Aorta (tissue), 5 donors: ENCODE measurements at places on chromosomes 11 and 22. TPM values are rescaled to one million over a fixed set of nuclear protein-coding genes. Genes with fewer than 3 reads are reported as not detected.

The OR51B2 gene
- not detected for total RNA-seq

The KCNK4 gene
- not detected for total RNA-seq

The SYT8 gene
- 0.19 TPM for total RNA-seq

The SMC1B gene
- not detected for total RNA-seq

The GNAZ gene
- total RNA-seq: 6.1 TPM

The BLID gene
- total RNA-seq: 19.0 TPM

The CHRM1 gene
- total RNA-seq: not detected

The GLB1L2 gene
- total RNA-seq: 1.5 TPM

The RPS25 gene
- total RNA-seq: 804 TPM

The ACRV1 gene
- total RNA-seq: not detected

GRCh38 chr11:119794141-119794665 lies 65.2 kb upstream of the NECTIN1 start:
- H3K27ac ChIP-seq: no peak overlapping the region
- no peaks in the 10 kb centered on the region for H3K4me1 ChIP-seq
- H3K4me3 ChIP-seq: no peak overlapping the region
- peak; percentile 71 for DNase-seq

DNA sequence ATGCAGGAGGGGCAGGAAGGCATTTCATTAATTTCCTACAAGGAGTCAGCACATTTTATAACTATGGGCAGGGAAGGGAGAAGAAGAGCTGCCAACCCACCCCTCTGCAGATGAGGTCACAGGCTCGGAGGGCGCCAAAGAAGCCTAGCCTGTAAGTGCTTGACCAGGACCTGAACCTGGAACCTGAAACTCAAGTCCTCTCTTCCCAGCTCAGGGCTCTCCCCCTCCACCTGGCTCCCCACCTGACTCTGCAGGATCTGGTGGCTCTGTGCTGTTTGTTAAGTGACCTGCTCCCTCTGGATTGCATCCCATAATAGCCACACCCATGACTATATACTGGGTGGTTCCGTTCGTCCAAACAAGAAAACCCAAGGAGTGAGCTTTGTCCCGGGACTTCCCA lies 27.3 kb downstream of the SCGB1A1 start:
- peak; percentile 59 for DNase-seq
- no peak overlapping the region for H3K27ac ChIP-seq
- H3K4me1 ChIP-seq: no peaks in the 10 kb centered on the region
- no peak overlapping the region for H3K4me3 ChIP-seq

- H3K27me3 ChIP-seq: no peaks in the 10 kb centered on the region
- no peaks in the 10 kb centered on the region for H3K4me1 ChIP-seq
- no peak overlapping the region for H3K4me3 ChIP-seq
- no peaks in the 10 kb centered on the region for H3K36me3 ChIP-seq
- H3K27ac ChIP-seq: no peak overlapping the region
These were observed 6.0 kb downstream of the CSNK1E start for GRCh38 chr22:38311323-38311620.

DNA sequence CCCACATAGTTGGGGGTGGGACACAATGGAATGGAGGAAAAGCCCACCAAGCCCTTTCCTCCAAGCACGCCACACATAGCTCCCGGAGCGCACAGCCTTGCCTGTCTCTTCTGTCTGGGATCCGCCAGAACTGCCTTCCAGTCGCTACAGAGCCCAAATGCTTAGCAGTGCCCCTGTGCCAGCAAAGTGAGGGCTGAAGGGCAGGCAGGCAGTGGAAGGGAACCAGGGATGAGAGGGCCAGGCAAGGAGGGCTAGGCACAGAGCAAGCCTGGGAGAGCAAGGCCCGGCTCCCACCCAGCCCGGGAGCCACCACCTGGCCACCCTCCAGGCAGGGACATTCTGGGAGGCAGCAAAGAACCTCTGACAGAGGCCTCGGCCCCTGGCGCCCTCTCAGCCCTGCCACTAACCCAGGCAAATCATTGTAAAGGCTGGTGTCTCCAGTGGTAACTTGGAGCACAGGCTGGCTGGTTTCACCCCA lies 32.5 kb downstream of the PPP2R1B start:
- peak overlapping the region; percentile 99 for H3K27ac ChIP-seq
- peaks cover 3% of the 10 kb centered on the region for H3K4me1 ChIP-seq
- H3K27me3 ChIP-seq: no peaks in the 10 kb centered on the region
- peak; percentile 78 for DNase-seq
- H3K36me3 ChIP-seq: no peaks in the 10 kb centered on the region

GRCh38 chr11:22477312-22477711 lies 139.1 kb downstream of the SLC17A6 start:
- no peaks in the 10 kb centered on the region for H3K36me3 ChIP-seq
- H3K27ac ChIP-seq: no peak overlapping the region
- no peaks in the 10 kb centered on the region for H3K27me3 ChIP-seq
- peaks cover 2% of the 10 kb centered on the region for H3K4me1 ChIP-seq
- DNase-seq: no peak

GRCh38 chr22:27057717-27058116 lies 400.3 kb downstream of the MIAT start:
- H3K27ac ChIP-seq: no peak overlapping the region
- H3K4me3 ChIP-seq: no peak overlapping the region
- no peaks in the 10 kb centered on the region for H3K36me3 ChIP-seq
- H3K27me3 ChIP-seq: no peaks in the 10 kb centered on the region
- no peak for DNase-seq

DNA sequence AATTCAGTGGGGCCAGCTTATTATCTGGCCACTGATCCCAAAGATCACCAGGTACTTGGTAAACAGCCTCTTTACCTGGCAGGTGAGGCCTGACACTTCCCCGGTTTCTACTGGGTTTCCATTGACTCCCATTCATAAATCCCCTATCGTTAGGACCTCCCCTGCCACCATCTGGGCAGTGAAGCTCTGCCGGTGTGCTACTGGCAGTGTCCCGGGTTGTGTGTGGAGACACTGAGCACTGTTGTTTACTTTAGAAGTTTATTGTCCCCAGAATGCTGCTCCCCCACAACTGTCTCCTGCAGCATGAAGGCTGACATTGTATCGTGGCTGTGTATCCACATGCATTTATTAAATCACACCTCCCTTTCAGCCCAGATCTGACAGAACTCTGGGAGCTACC lies 142.7 kb downstream of the WNT7B start:
- no peak overlapping the region for H3K27ac ChIP-seq
- H3K36me3 ChIP-seq: peaks cover under 1% of the 10 kb centered on the region
- H3K4me1 ChIP-seq: no peaks in the 10 kb centered on the region
- H3K4me3 ChIP-seq: no peak overlapping the region
- no peak for DNase-seq
- H3K27me3 ChIP-seq: no peaks in the 10 kb centered on the region

GRCh38 chr11:125263268-125263790 lies 98.8 kb downstream of the PKNOX2 start:
- no peak overlapping the region for H3K27ac ChIP-seq
- H3K27me3 ChIP-seq: no peaks in the 10 kb centered on the region
- no peaks in the 10 kb centered on the region for H3K4me1 ChIP-seq
- peak; percentile 91 for DNase-seq

- H3K27ac ChIP-seq: no peak overlapping the region
- H3K4me3 ChIP-seq: no peak overlapping the region
- peak; percentile 64 for DNase-seq
- no peaks in the 10 kb centered on the region for H3K4me1 ChIP-seq
- peaks cover 25% of the 10 kb centered on the region for H3K36me3 ChIP-seq
- no peaks in the 10 kb centered on the region for H3K27me3 ChIP-seq
These were observed 4.4 kb downstream of the IL18BP start for GRCh38 chr11:72002841-72003775.

- no peaks in the 10 kb centered on the region for H3K36me3 ChIP-seq
- H3K4me1 ChIP-seq: no peaks in the 10 kb centered on the region
- peak; percentile 91 for DNase-seq
These were observed at the start of gene SPI1 for GRCh38 chr11:47378010-47378835. TSS of gene SPI1 (minus strand) at chr11:47378547. CDS start at chr11:47378353, 194 bp downstream.

- no peak overlapping the region for H3K4me3 ChIP-seq
- no peaks in the 10 kb centered on the region for H3K27me3 ChIP-seq
- no peak overlapping the region for H3K27ac ChIP-seq
These were observed 75.0 kb downstream of the BRD1 start for GRCh38 chr22:49752598-49753091.

DNA sequence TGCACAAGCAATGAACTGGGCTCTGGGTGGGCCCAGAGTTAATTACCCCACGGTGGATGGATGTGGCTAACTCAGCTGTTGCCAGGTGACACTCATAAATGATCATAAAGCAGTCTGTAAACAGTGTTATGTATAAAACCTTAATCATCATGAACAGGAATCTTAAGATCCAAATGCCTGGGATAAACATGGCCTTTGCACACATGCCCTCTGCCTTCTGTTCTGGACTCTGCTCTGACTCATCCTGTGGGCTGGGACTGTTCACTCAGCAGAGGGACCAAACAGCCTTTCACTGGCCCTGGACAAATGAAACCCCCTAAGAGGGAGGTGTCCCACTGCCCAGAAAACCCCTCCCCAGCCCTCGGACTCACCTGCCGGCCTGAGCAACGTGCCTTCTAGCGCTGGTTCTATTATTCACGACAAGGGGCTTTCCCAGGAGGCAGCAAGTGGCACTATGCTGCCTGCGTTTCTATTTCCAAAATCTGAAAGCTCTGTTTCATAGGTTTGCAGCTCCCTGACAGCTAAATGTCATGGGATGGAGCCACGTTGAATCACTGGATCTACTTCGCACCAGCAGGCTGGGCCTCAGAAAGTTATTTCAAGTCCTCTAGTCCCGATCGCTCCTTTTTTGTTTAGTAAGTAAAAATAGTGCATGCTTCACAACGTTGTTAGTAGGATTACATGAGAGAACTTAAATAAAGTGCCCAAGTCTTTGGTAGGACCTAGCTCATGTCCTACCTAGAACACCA lies 53.0 kb downstream of the LARGE1 start:
- H3K4me3 ChIP-seq: no peak overlapping the region
- peaks cover 1% of the 10 kb centered on the region for H3K4me1 ChIP-seq
- H3K27ac ChIP-seq: peak overlapping the region; percentile 84
- no peaks in the 10 kb centered on the region for H3K27me3 ChIP-seq
- no peak for DNase-seq
- H3K36me3 ChIP-seq: no peaks in the 10 kb centered on the region

GRCh38 chr11:43907028-43907975 lies 26.7 kb downstream of the ALKBH3 start:
- no peak overlapping the region for H3K4me3 ChIP-seq
- H3K4me1 ChIP-seq: no peaks in the 10 kb centered on the region
- no peak overlapping the region for H3K27ac ChIP-seq

DNA sequence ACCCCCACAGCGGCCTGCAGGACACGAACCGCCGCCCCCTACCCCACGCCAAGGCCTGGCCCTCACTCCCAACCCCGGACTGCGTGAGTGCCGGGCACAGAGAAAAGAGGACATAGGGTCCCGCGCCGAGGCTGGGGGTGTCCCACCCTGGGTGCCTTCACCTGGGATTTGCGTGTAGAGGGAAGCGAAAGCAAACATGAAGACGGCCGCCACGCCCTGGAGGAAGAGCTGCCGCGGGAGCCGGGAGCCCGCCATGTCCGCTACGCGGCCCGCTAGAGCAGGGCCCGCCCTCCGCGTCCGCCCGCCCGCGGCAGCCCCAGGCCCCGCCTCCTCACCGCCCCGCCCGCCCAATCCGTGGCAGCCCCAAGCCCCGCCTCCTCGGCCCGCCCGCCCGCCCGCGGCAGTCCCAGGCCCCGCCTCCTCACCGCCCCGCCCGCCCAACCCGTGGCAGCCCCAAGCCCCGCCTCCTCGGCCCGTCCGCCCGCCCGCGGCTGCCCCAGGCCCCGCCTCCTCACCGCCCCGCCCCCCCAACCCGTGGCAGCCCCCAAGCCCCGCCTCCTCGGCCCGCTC lies at the start of gene LMF2:
Gene LMF2, minus strand, starts transcription at position 282 of the 570 bp plus-strand sequence. Its CDS starts 27 bp downstream, at position 255.
- H3K4me3 ChIP-seq: peak within 1 kb of the TSS; percentile 57
- H3K27me3 ChIP-seq: no peaks in the 10 kb centered on the region
- H3K4me1 ChIP-seq: no peaks in the 10 kb centered on the region
- peaks cover 1% of the 10 kb centered on the region for H3K36me3 ChIP-seq

- no peak overlapping the region for H3K27ac ChIP-seq
- H3K4me1 ChIP-seq: no peaks in the 10 kb centered on the region
- no peaks in the 10 kb centered on the region for H3K36me3 ChIP-seq
These were observed 31.8 kb downstream of the YPEL1 start for GRCh38 chr22:21703684-21704316.

- H3K4me1 ChIP-seq: no peaks in the 10 kb centered on the region
- H3K27me3 ChIP-seq: no peaks in the 10 kb centered on the region
- no peak overlapping the region for H3K27ac ChIP-seq
- no peaks in the 10 kb centered on the region for H3K36me3 ChIP-seq
These were observed 39.7 kb downstream of the DKK3 start for GRCh38 chr11:11968511-11969280.
